Fibroblast of gingiva (primary cell): ENCODE measurements at places on chromosomes 3 and 15.

DNA sequence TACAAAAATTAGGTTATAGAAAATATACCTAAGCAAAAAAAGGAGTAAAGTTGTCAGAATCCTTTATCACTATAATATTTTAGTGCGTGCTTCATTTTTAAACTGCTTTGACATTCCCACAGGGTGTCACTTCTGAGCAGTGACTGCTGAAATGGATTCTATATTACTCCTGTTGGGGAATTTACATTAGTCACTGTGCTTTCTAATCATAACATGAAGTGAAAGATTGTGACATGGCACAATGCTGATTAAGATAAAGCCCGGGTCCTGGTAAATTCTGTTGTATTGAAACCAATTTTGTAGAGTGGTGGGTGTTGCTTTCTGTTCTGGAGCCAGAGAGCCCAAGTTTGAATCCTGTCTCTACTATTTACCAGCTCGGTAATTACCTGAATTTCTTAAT lies 36.4 kb upstream of the EHHADH start:
- no peak for DNase-seq

DNA sequence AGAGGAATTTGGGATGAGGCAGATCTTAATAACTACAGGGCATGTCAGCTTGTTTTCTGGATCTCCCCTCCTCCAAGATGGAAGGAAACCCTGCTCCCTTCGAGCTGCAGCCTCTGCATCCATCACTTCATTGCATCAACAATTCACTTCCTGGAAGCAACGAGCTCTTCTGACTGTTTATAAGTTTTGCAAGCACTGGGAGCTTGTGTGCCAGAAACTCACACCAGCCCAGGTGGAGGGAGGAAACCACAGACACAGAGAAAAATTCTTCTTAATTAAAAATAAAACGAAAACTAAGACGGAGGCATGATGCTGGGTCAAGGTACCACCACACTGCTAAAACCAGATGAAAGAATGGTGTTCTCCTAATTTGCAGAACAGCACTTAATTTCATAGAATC lies 10.6 kb downstream of the LRIG1 start:
- DNase-seq = peak; percentile 31

- no peak for DNase-seq
Measured at GRCh38 chr3:48367201-48367600, 4.8 kb upstream of the FBXW12 start.

- no peak for DNase-seq
Measured at GRCh38 chr3:42432485-42432884, 22.1 kb upstream of the LYZL4 start.

DNA sequence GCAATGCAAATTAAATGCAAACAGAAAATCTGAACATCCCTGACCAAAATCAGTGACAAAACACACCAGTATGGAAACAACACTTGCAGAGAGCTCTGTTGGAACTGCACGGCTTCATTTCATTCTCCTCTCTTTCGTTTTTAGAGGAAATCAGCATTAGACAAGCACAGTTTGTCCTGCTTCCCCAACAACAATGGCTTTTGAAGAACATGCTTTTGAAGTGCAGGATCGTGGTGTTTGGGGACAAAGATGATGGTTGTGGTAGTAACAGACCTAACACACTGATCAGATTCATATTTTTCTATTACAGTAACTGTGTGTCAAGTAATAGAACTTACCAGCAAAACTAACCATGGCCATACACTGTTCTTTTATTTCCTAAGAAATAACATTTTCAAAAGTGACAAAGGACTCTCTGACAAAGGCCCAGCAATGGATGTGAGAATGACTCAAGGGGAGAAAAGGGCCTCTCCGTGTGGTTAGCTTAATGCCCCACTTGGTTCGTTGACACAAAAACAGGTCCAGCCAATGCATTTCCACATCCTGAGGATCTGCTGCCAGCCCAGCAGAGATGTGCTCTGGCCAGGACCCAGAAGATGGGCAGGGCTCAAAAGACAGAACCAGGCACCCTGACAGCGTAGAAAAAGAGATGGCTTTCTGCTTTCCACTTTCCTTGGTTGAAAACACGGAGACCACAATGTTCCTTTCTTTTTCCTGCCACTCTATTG lies 84.1 kb downstream of the CCNL1 start:
- DNase-seq = peak; percentile 91

- DNase-seq = peak; percentile 87
Measured at GRCh38 chr3:144590854-144591253, 619.2 kb downstream of the DIPK2A start.

- no peak for DNase-seq
Measured at GRCh38 chr3:50574444-50574831, 5.1 kb downstream of the HEMK1 start.

DNA sequence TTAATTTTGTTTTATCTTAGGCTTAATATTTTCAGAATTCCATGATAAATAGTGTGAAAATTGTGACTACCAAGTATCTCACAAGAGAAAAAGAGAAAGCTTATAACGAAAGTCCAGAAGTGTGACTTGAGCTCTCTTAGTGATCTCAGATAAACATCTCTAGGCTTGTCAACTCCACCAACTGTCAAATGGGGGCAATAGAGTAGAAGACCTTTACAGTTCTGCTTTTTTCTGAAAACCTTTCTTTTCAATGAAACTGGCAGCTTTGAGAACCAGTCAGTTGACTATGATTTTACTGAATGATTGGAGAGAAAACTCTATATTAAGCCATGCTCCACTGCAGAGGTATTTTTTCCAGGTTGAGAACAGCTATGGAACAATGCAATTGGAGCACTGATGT lies 119.2 kb upstream of the TP63 start:
- no peak for DNase-seq

DNA sequence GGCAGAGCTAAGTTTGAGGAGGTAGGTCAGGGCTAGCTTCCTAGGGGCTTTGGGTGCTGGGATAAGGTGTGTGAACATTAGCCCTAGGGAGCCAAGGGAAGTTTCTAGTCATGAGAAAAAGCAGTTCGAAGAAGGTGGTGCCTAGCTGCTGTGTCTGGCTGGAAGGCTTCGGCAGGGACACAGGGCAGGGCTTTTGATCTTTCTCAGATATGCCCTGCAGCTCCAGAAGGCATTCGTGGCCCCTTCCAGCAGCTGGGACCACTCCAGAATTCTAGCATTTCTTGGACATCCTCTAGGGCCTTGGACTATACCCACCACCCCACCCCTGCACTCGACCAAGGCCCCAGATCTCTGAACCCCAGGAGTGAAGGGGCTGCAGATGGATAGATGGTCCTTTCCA lies 88.6 kb downstream of the TOP2B start:
- no peak for DNase-seq

- DNase-seq = peak; percentile 26
Measured at GRCh38 chr3:139481116-139481515, 4.8 kb upstream of the RBP2 start.

DNA sequence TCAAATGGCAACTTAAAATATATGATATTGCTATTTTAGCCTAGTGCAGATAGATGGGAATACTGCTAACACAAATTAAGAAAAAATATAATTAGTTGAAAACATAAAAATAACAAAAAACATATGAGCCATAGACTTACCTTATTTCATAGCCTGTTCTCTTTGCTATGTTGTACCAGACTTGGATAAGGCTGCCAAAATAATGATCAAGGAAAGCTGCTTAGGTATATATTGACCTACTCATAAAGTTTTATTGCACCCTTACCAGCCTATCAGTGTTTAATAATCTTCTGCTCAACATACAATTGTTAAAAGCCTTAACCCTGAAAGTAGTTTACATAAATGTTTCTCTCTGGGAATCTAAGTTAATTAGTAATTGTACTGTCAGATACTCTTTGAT lies at the start of gene SI:
Gene SI (minus strand): TSS at position 204 of the 400 bp plus-strand sequence. CDS start 2,484 bp downstream, outside the sequence.
- no peak for DNase-seq

DNA sequence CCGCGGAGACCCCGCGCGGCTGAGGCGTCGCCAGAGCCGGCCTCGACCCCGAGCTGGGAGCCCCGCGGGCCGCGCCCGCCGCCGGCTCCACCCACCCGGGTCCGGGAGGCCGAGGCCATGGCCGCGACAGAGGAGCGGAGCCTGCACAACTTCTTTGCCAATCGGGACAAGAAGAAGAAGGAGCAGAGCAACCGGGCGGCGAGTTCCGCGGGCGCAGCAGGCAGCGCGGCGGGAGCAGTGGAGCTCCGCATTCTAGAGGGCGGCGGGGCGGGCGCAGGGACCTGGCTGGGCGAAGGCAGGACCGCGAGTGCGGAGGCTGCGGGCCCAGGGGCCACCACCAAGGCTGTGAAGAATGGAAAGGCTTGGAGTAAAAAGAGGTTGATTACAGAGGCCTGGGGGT lies 37.6 kb upstream of the EPHA6 start:
- DNase-seq = no peak

DNA sequence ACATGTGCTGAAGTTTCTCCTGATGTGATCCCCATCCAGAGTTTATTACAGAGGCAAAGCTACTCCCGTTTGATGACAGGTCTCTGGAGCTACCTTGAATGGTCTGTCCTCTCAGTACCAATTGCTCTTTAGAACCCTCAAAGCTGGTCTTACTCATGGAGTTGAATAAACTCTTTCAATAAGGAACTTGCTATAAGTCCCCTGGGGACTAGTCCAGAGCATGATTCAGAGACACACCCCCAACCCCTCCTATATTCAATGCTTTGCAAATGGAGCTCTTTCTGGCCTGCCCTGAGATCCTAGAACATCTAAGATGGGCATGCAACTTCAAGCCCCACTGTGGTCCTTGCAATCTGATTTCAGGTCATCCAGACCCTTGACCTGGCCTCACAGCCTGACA lies 23.9 kb upstream of the TPM1 start:
- DNase-seq = peak; percentile 15

DNA sequence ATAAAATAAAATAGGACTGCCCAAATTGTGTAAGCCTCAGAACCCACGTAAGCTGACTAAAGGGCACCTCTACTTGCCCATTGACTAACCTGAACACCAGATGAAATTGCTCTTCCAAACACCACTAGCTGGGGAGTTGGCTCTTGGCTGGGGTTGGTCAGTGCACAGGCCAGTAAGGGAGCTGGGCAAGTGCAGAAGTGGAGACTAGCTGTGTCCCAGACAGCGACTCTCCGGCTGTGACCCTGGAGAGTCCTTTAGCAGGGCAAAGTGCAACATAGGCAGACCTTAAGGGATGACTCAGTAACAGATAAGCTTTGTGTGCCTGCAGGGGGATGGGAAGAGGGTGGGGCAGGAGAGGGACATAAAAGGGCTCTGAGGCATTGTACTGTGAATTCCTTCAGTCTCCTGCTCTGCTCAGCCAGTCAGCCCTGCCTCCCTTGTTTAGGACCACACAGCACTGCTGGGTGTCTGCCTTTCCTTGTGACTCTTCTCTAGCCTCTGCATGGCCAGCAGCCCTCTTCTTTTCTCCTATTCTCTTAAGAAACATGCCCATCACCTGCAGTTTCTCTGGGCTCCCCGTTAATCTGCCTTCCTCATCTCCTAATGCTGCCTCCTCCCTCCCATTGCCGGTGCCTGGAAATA lies 13.2 kb downstream of the NR1I2 start:
- DNase-seq = no peak

DNA sequence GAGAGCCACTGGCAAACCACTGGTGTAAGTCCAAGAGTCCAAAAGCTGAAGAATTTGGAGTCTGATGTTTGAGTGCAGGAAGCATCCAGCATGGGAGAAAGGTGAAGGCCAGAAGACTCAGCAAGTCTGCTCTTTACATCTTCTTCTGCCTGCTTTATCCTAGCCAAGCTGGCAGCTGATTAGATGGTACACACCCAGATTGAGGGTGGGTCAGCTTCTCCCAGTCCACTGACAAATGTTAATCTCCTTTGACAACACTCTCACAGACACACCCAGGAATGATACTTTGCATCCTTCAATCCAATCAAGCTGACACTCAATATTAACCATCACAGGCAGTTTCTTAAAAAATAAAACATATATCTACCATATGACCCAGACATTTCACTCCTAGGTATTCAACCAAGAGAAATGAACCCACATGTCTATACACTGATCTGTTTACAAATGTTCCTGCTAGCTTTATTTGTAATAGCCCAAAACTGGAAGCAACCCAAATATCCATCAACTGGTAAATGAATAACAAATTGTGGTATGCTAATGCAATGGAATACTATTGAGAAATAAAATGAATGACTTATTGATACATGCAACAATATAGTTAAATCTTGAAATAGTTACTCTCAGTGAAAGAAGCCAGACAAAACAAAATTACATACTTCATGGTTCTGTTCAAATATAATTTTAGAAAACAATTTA lies 373.8 kb downstream of the ZNF385D start:
- no peak for DNase-seq

DNA sequence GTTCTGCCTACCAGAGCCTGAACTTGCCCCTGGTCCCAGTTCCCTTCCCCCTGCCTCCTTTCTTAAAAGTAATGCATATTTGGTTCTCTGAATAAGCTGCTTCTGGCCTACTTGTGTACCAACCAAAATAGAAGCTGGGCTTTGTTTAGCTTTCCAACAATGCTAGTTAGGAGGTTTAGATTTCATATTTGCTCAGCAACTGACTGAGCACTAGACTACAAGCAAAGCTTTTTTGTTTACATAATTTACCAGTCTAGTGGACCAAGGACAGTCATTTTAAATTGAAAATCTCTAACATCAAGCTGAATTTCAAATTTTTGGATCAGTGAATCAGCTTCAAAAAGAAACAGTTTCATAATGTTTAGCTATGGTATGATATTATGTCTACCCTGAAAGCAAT lies 331.2 kb downstream of the ULK4 start:
- DNase-seq = peak; percentile 29

GRCh38 chr3:179421500-179421899 lies 29.8 kb downstream of the GNB4 start:
- peak; percentile 52 for DNase-seq

DNA sequence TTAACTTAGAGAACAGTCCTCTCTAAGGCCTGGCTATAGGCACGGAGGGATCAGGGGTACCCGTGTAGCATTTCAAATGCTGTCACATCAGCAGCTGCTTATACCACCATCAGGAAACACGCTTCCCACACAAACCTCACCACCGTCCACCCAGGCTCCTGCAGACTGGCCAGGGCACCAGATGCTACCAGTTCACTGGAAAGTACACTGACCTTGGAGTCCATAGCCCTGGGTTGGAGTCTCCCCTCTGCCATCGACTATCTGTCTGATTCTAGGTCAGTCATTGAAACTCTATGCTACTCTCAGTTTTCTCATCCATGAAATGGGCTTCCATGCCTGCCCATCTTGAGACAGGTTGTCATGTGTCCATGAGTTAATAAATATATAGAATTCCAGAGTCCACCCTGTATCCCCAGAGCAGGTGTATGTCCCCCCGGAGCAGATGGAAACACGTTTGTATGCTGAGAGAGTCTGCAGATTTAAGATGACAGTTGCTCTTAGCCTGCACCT lies 156.0 kb upstream of the SMAD3 start:
- DNase-seq = no peak

GRCh38 chr3:194935061-194935460 lies 249.4 kb downstream of the FAM43A start:
- DNase-seq = no peak

GRCh38 chr15:67736810-67737209 lies 88.5 kb upstream of the SKOR1 start:
- DNase-seq = no peak

DNA sequence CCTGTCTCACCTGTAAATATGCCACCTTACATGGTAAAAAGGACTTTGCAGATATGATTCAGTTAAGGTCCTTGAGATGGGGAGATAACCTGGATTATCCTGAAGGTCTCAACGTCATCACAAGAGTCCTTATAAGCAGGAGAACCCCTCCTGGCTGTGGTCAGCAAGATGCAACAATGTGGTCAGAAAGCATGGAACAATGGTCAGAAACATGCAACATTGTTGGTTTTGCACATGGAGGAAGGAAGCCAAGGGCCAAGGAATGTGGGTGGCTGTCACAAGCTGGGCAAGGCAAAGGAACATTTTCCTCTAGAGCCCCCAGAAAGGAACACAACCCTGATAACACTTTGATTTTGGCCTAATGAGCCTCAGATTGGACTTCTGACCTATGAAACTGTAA lies 9.4 kb upstream of the SUMF1 start:
- no peak for DNase-seq

- DNase-seq = peak; percentile 73
Measured at GRCh38 chr15:70582143-70582945, 181.0 kb downstream of the UACA start.
